ENCODE measurements at places on chromosomes 4 and X.

DNA sequence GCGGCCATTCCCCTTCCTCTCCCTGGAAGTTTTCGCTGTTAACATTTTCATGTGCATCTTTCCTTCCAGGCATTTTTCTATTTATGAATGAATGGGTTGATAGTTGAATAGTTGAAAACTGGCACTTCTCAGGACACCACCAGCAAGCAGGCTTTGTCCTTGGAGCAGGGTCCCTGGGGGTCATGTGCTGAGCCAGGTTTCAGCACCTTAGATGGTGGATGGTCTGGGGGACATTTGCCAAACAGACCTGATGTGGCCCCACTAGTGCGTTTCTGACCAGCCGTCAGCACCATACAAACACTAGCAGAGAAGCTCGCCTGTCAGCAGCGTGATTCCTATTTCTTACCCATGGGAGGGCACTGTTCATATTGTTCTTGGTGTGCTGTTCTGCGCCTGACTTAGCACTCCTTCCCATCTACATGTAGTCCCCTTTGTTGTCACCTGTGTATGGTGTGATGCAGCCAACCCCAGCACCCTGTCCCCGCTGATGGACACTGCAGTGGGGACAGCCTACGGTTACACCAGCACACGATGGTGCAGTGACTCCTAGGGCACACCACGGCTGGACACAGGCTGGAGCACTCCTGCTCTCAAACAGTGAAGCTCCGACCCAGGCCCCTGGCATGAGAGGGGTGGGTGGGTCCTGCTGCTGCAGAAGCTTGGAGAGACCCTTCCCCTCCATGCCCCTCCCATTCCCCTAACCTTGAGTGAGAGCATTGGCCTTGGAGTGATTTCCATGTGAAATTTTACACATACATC is 27.2 kb upstream of the WFS1 start:
- no peak for DNase-seq

DNA sequence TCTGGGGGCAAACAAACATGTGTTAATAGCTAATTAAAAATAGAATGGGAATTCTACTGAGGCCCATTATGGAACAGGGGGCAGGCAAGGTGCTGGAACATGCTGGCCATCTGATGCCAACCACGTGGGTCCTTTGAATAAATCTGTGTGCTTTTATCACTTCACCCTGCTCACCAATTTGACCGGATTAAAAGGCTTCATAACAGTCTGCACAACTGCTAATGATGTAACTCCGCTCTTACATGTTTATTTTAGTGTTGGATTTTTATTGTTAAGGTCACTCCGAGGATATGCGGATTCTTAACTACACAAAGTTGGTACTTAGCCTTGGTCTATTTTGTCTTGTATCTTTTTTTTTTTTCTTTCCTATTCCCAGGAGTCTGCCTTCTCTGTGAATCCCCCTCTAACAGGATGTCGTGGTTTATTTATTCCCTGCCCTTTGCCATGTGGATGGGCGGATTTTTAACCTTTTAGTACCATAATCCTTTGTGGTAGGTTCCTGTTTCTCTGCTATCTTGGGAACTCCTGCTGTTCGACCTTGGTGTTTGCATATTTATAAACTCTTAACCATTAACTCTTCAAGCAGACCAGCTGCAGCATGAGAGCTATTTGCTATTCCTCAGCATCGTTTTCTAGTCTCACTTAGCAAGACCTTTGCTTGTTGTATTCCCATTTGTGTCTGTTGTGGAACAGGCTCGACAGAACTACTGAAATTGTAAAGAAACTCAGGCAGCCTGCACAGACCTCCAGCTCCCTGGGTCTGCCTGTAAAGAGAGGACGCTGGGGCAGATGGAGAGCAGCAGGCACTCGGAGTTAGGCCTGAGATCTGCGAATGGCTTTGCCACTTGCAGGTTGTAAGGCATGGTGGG is 38.0 kb downstream of the TRIM2 start:
- no peak for DNase-seq

- no peak for DNase-seq
Observed at GRCh38 chrX:133544778-133545177, 129.5 kb upstream of the GPC4 start.

GRCh38 chr4:2937986-2938385 is 25.2 kb downstream of the NOP14 start:
- DNase-seq, result no peak

DNA sequence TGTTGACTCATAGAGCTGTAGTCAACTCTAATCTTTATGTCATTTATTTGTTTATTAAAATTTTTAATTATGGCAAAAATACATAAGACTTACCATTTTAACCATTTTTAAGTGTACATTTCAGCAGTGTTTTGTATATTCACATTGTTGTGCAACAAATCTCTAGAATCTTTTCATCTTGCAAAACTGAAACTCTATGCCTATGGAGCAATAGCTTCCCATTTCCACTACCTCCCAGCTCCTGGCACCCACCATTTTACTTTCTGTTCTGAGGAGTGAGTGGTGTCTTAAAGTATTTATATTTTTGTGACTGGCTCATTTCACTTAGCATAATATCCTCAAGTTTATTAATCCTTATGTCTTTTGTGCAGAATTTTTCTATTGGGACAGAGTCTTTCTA is 181.0 kb downstream of the GPAT3 start:
- DNase-seq, result no peak

GRCh38 chrX:40866893-40867292 is 131.6 kb upstream of the MED14 start:
- DNase-seq, result no peak

GRCh38 chr4:153791746-153792617 is 3.1 kb upstream of the SFRP2 start:
- DNase-seq, result peak; percentile 73

Measured in activated naive CD8-positive, alpha-beta T cell treated with anti-CD3 and anti-CD28 coated beads, Interleukin-2, amount 50 U/mL, for 24 hours (primary cell).